ENCODE measurements at places on chromosomes 13 and 19.

GRCh38 chr13:67042556-67042955 is 187.6 kb downstream of the PCDH9 start:
- DNase-seq, result no peak

- DNase-seq, result no peak
Measured at GRCh38 chr13:49563516-49563915, 21.8 kb downstream of the RCBTB1 start.

GRCh38 chr13:105466376-105466775 is 1069.1 kb downstream of the EFNB2 start:
- DNase-seq, result no peak

GRCh38 chr19:40139533-40140287 is 49.0 kb upstream of the ZNF780A start:
- no peak for DNase-seq

DNA sequence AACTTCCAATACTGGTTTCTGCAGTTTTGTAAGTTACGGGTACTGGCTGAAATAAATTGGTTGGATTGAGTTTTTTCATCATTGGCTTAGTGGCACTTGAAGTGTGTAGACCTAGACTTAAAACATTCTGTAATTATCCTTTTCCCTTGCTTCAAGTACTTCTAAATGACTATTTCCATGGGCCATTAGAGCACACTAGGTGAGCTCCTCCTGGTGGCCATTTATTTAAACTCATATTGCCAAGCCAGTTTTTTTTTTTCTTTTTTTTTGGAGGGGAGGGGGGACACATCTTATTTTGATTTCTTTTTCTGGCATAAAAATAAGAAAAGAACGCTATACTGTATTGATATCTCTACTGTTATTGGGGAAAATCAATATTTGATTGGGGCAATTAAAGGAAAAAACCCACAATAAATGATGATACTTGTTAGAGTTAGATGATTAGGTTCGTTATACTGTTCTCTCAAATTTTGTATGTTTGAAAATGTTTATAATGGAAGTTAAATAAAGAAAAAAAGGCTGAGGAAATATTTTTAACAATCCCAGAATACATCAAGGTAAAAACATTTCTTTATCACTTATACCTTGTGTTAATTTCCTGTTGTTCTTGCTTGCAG is 82.9 kb downstream of the PDS5B start:
- DNase-seq, result no peak

DNA sequence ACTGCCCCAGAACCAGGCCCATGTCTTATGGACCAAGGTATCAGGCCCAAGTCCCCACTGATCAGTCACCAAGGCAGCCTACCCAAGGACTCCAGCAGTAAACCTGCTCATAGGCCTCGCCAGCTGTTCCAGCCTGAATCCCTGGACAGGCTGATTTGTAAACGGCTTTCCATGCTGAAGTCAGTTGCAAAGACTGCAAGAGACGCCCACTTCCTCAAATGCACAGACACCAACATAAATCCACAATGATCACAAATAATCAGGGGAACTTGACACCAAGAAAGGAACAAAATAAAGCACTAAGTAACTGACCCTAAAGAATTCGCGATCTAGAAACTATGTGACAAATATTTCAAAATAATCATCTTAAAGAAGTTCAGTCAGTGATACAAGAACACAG is 75.2 kb downstream of the RXFP2 start:
- no peak for DNase-seq

DNA sequence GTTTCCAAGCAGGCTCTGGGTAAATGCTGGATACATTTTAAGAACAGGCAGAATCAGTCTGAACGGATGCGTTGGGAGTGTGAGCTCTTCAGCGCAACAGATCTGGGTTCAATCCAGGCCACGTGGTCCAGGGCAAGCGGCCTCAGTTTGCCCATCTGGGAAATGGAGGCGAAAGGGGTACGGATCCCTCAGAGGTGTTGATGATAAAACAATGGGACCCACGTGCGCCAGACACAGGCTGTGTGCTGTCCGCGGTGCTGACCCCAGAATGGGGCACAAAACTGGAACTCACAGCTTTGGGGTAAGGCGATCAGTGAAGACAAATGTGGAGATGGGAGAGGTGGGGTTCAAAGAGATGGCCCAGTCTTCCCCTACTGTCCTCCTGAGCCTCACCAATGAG is 13.1 kb upstream of the PDE4C start:
- no peak for DNase-seq

DNA sequence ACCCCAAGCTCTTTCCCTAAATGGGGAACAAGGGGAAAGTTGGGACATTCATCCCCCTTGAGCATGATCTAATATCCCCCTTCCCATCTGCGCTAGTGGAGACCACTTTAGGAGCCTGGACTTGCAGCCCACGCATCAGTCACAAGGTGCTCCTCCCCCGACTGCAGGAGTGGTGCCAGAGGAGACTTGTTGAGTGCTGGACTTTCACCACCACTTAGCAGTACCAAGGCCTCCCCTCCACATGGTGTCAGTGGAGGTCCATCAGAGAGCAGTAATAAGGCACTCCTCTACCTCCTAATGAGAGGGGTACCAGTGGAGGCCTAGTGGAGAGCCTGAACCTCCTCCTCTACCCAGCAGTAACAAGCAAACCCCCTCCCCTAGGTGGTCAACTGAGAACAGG is 22.5 kb downstream of the CAB39L start:
- DNase-seq, result no peak

GRCh38 chr13:52669677-52670076 is 17.0 kb downstream of the SUGT1 start:
- DNase-seq, result no peak

DNA sequence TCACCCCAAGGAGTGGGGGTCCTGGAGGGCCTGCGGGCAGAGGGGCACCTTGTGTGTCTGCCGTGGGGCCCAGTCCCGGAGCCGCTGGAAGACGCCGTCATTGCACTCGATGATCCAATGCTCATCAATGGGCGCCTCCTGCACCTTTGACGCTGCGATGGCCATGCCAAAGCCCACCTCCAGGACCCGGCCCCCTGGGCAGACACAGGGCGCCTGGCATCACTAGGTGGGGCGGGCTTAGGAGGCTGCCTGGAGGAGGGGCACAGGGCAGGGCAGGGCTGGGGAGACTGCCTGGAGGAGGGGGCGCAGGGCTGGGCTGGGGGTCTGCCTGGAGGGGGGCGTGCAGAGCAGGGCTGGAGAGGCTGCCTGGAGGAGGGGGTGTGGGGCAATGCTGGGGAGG is 1.6 kb downstream of the GAMT start:
- no peak for DNase-seq

DNA sequence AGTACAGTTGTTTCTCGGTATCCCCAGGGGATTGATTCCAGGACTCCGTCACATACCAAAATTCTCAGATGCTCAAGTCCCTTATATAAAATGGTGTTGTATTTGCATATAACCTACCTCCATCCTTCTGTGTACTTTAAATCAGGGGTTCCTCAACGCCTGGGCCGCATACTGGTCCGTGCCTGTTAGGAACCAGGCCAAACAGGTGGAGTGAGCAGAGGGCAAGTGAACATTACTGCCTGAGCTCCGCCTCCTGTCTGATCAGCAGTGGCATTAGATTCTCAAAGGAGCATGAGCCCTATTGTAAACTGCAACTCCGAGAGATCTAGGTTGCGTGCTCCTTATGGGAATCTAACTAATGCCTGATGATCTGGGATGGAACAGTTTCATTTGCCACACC is 42.2 kb upstream of the KCTD4 start:
- no peak for DNase-seq

DNA sequence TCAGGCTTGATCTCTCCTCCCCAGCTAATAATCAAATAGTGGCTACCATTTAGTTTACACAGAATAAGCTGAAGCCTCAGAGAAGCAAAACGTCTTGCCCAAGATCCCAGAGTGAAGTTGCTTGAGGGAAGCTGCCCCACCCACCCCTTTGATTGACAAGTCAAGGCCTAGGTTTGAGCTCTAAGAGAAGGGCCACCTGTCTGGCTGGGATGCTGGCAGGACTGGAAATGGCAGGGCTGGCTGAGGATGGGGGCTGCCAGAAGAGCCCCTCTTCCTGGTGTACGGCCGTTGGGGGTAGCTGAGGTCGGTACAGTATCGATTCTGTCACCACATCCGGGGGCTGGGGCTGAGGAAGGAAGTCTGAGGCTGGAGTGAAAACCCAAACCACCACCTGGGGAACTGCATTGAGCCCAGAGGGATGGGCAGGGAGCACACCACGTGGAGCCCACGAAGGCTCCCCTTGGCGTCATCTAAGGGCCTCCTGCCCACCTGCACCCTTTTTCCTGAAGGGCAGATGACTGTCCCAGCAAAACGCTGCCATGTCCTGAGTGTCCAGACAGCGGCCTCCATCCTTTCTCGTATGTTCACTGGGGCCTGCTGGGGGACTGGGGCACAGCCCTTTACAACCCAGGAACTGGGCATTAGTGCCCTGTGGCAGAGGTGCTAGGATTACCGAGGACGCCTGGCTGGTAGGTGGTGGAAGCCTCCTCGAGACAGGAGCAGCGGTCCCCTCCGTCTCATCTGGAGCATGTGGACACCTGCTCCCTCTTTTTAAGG is 1.4 kb upstream of the PRKD2 start:
- no peak for DNase-seq

DNA sequence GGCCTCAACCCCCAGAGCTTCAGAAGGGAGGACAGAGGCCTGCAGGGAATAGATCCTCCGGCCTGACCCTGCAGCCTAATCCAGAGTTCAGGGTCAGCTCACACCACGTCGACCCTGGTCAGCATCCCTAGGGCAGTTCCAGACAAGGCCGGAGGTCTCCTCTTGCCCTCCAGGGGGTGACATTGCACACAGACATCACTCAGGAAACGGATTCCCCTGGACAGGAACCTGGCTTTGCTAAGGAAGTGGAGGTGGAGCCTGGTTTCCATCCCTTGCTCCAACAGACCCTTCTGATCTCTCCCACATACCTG is 969 bp upstream of the CEACAM5 start:
- DNase-seq, result no peak

GRCh38 chr19:12331211-12331941 is 2.1 kb downstream of the ZNF563 start:
- DNase-seq, result no peak

- DNase-seq, result no peak
Measured at GRCh38 chr13:59643906-59644626, 519.7 kb downstream of the DIAPH3 start.

DNA sequence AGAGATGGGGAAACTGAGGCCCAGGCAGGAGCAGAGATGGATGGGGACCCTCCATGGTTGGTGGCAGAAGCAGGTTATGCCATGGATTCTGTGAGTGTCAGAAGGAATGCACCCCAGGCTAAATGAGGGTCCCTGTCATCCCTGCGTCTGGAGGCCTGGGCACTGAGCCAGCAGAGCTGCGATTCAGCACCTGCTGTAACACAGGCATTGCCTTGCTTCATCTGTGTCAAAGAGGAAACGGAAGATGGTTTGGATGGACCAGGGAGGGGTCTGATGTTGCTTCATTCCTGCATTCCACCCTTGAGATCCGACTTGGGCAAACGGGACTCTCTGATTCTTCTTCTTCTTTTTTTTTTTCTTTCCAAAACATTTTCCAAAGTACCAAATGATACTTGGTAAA is 1.2 kb downstream of the C5AR1 start:
- no peak for DNase-seq

DNA sequence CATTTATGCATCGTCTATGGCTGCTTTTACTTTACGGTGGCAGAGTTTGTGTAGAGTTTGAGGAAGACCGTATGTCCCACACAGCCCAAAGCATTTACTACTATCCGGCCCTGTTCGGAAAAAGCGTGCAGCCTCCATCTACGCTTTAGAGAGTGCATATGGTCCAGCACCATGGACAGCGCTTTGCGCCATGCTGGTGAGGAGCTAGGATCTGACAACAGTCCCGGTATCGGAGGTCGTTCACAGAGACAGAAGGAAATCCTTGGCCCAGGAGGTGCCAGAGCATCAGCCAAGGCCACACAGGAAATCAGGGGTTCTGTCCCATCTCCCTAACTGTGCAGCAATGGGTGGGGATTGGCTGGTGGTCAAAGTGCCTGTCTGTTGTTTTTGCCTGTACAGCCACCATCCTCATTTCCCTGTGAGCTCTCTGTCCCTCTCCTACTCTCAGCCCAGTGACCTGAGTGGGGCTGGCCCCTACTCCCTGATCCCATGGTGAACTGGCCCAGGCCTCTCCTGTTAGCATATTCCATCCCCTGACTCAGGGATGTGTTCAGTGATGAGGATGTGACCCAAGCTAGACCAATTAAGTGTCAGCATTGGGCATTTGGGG is 16.2 kb upstream of the PRODH2 start:
- DNase-seq, result no peak

- DNase-seq, result no peak
Measured at GRCh38 chr13:35838356-35838755, 292.8 kb downstream of the DCLK1 start.

DNA sequence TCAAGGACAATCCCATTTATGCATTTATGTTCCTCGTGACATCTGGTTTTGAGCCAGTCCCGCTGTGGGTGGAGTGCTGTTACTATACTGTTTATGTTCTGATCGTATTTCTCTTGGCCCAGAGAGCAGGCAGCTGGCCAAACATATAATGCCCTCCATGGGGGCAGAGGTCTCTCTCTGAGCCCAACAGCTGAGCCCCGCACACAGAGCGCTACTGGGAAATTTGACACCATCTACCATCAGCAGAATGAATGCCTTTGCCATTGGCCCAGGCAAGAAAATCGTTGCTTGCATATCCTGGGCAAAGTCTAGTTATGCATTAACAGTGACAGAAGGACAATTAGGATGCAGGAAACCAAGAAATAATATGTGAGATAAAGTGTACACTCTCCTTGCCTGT is 126.8 kb upstream of the CACNA1A start:
- no peak for DNase-seq

All from cortex of kidney (tissue), 1 donor.